ENCODE measurements at places on chromosomes 7 and 10.
A peak's percentile ranks its signal among the peaks of the same experiment; 100 is the strongest.

GRCh38 chr10:82925547-82925946 is 1050.6 kb downstream of the NRG3 start:
- DNase-seq = no peak

DNA sequence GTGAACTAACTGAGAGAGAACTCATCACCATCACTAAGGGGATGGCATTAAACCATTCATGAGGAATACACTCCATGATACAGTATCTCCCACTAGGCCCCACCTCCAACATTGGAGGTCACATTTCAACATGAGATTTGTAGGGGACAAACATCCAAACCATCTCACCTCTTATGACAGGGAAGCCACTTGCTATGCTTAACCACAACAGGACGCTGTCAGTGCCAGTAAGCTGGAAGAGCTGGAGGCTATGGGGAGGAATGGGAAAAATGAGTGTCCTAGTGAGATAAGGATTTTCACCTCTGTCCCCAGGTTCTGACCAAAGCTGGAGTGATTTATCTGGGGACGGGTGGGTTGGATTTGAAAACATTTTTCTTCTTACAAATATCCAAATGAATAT is 17.6 kb downstream of the PLCE1 start:
- no peak for DNase-seq

GRCh38 chr10:44829426-44829825 is 81.7 kb upstream of the TMEM72 start:
- no peak for DNase-seq

DNA sequence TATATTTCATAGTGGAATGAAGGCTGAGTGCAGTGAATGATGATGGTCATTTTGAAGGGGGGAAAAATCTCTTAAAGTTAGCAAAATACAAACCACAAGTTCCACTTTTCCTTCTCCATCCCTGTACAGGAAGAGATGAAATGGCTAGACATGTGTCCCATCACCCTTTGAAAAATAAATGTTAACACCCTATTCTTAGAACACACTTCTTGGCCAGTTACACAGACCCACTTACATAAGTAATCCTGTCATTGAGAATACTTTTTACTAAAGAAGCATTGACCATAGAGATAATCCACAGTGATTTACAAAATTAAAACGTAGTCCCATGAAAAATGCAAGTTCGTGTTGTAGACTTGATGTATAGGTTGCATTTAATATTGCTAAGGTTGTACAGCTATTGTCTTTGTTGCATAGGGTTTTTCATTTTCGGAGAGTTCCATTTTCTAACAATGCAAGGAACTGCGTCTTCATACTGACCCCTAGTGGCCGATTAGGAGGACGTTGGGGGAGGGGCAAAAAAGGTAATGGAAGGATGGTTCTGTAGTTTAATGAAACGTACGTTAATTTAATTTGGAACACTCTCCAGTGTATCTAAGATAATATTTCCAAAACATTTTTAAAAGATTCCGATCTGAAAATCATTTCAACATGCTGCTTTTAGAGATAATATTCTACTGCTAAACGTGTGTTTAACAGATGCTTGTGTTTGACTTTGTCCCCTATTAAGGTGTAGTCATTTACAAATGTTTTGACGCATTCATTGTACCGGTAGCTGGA is 60.9 kb downstream of the ARMC3 start:
- peak; percentile 84 for DNase-seq

DNA sequence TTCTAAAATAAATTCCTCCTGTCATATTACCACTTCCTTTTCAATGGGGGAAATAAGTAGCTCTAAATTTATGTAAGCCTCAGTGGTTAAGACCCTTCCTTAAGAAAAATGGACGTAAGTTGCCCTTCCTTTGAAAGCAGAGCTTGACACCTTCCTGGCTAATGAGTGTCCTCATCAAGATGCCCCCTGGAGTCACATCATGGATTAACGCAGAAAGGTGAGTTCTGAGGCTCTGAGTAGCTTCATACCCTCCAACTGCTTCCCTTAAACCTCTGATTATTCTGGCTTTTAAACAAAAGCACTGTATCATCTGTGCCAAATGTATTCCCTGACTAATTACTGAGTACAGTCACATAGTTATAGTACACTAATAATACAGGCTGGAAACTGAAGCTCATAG is 14.7 kb downstream of the KCTD7 start:
- no peak for DNase-seq

- no peak for DNase-seq
These were observed 303.8 kb downstream of the PRKG1 start for GRCh38 chr10:51377932-51378599.

- DNase-seq = no peak
These were observed 12.1 kb upstream of the NPFFR1 start for GRCh38 chr10:70295926-70296325.

- DNase-seq = no peak
These were observed 232.2 kb upstream of the NPSR1 start for GRCh38 chr7:34425631-34426384.

DNA sequence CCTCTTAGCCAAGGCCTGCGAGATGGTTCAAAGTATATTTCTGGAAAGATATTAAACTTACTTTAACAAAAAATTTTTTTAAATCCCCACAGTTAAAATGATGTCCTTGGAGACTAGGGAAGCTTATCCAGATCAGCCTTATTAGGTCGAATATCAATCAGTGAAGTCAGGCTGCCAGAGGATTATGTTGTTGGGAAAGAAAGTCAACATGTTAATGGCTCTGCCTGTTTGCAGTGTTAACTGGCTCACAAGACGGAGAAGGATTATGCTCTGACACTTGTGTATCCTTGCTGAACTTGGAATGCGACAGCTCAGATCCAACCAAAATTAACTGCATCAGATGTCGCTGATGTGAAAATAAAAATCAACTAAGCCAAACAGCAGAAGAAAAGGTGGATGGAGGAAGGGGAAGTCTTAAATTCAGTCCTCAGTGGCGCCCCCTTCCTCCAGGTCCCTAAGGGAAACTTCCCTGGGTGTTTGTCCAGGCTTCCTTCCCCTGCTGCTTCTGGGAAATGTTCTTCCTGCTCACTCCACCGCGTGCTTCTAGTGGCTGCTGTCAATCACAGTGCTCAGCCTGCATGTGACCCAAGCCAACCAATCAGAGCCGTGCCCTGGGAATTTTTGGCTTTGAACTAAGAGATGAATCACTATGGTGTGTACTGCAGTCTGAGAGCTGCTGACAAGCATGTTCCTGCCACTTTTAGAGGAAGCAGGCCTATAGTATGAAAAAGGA is 690.4 kb upstream of the NRP1 start:
- DNase-seq = no peak

GRCh38 chr7:2821161-2821841 is 22.8 kb downstream of the GNA12 start:
- no peak for DNase-seq

GRCh38 chr10:85795460-85795859 is 571.1 kb downstream of the GRID1 start:
- DNase-seq = no peak

DNA sequence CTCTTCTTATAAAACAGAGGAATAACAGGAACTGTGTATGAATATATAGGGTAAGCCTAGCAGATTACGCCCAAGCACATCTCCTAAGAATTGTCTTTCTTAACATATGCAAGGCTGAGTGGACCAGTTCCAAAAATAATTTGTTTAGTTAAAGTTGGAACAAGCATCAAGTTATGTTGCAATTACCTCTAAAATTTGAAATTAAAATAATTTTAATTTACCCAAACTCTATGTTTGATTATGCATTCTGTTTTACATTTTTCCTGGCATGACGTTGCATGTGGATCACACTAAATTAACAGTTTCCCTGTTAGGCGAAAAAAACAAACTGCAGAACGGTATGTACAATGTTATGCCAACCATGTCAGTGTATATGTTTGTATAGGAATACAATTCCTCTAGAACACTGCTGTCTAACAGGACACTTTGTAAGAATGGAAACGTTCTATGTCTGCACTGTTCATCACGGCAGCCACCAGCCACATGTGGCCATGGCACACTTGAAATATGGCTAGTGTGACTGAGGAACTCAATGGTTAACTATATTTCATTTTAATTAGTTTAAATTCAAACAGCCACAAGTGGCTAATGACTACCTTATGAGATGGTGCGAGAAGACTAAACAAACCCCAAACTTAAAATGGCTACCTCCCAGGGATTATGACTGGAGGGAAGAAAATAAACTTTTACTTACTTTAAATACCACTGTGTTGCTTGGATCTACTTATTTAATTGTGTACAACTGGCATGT is 281.1 kb upstream of the KLF14 start:
- no peak for DNase-seq

DNA sequence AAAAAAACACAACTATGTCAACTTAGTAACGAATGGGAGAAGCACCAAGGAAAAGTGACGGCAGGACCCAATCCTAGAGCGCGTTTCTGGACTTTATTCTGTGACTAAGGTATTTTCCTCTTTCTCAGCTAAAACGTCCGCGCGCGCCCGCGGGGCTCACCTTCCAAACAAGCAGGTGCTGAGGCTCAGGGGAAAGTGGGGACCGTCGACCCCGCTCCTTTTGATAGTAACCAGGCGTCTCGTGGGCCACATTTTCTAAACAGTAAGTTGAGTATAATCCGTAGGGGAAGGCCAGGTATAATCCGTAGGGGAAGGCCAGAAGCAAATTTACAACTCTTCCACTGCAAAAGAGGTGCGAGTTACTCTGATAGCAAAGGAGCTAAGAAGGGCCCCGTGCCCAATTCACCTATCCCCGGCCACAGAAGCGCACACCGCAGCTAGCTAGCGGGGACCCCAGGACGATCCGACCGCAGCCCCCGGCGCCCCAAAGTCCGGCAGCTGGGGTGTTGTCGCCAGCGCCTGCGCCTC is 743 bp downstream of the MKI67 start:
- DNase-seq = no peak

DNA sequence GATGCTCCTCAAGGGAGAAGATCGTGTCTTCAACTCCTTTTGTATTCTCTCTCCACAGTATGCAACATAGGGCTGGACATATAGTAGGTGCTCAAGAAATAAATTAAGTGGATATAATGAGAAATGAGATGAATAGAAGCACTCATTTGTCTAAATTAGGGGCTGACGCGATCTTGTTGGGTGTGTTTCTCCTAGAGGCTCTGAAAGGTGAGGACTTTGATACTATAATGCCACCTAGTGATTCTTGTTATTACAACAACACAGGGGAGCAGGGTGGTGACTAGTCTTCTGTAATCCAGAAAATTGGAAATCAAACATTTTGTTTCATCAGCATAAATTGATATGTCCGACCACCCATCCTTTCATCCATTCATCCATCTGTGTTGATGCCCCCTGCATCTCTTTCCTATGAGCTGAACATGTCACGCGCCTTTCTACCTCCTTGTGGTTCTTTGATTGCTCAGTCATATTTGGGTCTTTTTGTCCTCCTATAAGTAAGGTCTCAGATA is 3.5 kb upstream of the CFAP58 start:
- peak; percentile 79 for DNase-seq

DNA sequence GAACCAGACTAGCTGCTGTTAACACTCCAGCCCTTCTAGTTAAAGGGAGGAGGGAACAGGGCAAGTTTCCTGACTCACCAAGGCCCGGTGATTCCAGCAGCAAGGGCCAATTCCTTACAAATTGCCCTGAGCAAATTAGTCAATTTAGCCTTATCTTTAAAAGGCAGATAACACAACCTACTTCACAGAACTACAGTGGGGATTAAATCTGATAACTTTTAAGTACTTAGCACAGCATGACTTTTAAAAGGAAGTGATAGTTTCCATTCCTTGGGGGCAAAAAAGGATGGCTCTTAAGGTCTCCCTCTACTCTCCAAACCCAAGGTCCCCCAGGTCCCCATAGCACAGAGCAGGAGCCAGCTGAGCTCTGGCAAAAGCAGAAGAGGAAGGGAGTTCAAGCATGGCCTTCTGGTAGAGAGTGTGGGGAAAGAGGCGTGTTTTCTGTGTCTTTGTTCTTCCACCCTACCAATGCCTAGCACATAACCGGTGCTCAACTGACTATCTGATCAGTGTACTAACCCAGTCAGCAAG is 4.0 kb downstream of the CDCA7L start:
- DNase-seq = no peak

- DNase-seq = no peak
These were observed 1.8 kb upstream of the KIF20B start for GRCh38 chr10:89699581-89700064.

GRCh38 chr10:45376371-45376801 is 2.4 kb downstream of the ALOX5 start:
- no peak for DNase-seq

DNA sequence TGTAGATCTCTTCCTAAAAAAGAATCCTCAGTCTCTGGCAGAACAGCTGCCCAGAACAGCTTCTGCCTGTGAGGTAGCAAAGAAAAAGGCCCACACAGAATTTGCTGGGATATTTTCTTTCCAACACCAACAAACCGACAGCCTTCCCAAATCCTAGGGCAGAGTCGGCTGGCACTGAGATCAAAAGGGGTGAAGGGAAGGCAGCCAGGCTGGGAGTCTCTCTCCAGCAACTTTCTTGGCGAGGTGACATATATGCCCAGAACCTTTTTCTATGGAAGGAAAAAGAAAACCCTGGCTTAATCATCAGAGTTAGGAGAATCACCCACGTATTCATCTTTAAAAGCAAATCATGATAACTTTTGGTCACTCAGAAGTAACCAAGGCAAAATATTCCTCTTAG is 279.6 kb downstream of the DNAJB6 start:
- no peak for DNase-seq

GRCh38 chr7:157687158-157687557 is 350.4 kb downstream of the DNAJB6 start:
- no peak for DNase-seq

- DNase-seq = peak; percentile 68
These were observed 56.0 kb upstream of the BTRC start for GRCh38 chr10:101297901-101298486.

DNA sequence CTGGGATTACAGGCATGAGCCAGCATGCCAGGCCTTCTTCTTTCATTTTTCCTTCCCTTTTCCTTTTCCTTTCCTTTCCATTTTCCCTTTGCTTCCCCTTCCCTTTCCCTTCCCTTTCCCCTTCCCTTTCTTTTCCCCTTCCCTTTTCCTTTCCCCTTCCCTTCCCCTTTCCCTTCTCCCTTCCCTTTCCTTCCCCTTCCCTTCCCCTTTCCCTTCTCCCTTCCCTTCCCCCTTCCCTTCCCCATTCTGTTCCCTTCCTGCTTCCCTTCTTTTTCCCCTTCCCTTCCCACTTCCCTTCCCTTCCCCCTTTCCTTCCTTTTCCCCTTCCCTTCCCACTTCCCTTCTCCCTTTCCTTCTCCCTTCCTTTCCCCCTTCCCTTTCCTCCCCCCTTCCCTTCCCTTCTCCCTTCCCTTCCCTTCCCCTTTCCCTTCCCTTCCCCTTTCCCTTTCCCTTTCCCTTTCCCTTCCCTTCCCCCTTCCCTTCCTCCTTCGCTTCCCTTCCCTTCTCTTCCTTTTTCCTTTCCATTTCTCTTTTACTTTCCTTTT is 712.2 kb upstream of the POM121L12 start:
- no peak for DNase-seq

- DNase-seq = no peak
These were observed 68.0 kb downstream of the GRID1 start for GRCh38 chr10:86298501-86299001.

DNA sequence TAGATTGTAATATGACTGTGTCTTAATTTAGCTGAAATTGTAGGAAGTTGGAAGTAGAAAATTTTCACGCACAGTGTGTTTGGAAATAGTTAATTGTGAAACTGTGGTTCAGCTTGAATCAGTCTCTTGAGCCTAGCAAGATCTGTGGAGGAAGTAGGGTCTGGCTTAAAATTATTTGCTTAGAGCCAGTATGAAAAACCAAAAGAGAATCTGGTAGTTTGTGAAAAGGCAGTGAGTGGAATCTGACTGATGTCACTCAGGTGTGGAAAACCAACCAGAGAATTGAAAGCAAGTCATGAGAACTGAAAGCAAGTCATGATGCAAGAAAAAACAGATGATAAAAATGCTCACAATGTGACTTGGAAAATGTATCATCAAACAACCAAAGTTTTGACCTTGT is 11.5 kb downstream of the LIPJ start:
- DNase-seq = no peak

All from CD4-positive, alpha-beta T cell treated with Interleukin-10 for 1 hour (primary cell).